ENCODE measurements at places on chromosomes 6 and 20.

DNA sequence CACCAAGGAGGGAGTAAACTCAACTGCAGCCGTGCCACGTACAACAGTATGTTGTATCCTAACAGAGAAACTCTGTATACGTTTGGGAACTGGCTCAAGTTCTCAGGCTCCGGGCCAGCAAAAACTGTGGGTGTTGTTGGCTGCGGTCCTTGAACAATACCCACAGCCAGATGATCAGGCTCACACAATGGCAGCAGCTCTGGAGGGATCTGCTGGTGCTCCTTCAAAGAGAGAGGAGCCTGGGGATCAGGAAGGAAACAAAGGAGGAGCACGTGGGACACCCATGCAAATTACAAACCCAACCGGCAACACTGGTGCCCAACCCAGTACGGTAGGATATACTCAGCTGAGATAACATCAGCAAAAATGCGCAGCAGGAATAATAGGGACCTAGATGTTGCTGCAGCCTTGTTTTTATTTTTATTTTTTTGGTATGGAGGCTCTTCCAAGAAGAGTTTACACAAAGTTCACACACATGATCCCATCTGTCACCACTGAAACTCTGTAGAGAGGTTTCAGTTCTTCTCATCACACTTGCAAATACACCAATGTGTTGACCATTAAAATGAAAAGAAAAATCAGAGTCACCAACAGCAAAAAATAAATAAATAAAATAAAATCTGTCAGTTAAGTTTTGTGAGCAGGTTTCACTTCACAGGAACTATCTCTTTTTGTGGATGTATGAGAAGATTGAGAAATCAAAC lies 41.2 kb upstream of the PDE10A start:
- DNase-seq: no peak

- DNase-seq: no peak
These were observed 19.4 kb upstream of the KCNK16 start for GRCh38 chr6:39341937-39342336.

- no peak for DNase-seq
These were observed 65.5 kb downstream of the TSHZ2 start for GRCh38 chr20:53037621-53038020.

- no peak for DNase-seq
These were observed 274.7 kb downstream of the CDKAL1 start for GRCh38 chr6:20808924-20809323.

GRCh38 chr6:39791311-39791710 lies 865 bp upstream of the DAAM2 start:
- DNase-seq: no peak

Data from activated T-helper 1 cell treated with anti-CD3 and anti-CD28 coated beads, Interleukin-2, amount 50 U/mL, for 16 hours (primary cell).